ENCODE measurements at places on chromosomes 2 and 18.

DNA sequence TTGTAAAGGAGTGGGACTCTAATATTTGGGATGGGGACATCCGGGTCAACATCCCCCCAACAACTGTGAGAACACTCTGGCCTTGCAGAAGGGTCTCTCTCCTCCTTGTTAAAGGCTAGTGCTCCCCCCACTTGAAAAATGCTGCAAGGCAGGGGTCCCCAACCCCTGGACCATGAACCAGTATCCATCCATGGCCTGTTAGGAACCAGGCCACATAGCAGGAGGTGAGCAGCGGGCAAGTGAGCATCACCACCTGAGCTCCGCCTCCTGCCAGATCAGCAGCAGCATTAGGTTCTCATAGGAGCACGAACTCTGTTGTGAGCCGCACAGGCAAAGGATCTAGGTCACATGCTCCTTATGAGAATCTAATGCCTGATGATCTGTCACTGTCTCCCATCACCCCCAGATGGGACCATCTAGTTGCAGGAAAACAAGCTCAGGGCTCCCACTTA lies 243.9 kb upstream of the ID2 start:
- DNase-seq: no peak

- no peak for DNase-seq
Observed at GRCh38 chr2:68822207-68822872, 48.9 kb downstream of the BMP10 start.

GRCh38 chr2:42984081-42984480 lies 191.7 kb upstream of the HAAO start:
- DNase-seq: no peak

DNA sequence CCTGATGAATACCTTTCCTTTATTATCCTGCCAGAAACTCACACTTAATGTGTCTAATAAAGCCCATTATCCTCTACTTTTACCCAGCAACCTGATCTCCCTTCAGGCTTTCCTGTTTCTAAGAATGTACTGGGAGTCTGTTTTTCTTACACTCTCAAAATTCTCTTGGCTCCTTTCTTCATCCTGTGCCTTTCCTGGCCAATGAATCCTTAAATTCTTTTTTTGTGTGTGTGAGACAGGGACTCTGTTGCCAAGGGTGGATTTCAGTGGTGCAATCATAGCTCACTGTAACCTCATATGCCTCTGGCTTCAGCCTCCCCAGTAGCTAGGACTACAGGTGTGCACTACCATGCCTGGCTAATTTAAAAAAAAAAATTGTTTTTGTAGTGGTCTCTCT lies 72.7 kb downstream of the MAP2 start:
- DNase-seq: no peak

DNA sequence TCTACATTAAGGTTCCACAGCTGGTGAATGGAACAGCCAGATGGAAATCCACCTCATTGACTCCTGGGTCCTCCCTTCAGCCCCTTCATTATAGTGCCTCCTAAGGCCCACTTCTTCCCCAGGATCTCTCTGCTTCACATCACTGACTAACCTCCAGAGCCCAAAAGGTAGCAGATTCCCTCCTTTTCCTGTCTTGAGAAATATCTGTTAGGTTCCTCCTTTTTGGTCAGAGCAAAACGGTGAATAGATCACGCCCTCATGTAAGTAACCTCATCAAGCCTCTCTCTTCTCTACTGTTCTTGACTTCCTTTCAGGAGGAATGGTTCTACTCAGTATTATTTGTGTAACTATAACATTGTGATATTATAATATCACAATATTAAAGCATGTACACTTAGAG lies 155.0 kb upstream of the SRD5A2 start:
- DNase-seq: no peak

- DNase-seq: peak; percentile 40
Observed at GRCh38 chr2:207164006-207164831, 1.5 kb downstream of the KLF7 start.

- no peak for DNase-seq
Observed at GRCh38 chr2:101369100-101369499, 18.2 kb downstream of the CREG2 start.

DNA sequence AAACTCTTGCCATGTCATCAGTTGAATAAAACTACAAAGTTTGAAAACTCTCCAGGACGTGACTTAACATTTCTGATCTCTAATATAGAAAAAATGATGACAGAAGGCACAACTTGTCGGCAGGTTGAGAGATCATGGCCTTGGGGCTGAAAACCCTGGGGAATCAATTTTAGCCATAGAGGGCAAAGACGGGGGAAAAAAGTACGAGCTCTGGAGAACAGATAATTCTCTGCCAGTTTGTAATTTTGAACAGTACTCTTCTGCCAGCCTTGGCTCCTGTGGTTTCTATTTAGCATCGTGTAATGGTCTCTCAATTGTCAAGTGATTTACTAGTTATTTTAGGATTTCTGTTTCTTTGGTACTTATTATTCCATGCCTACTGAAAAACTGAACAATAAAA lies 25.3 kb upstream of the CPS1 start:
- DNase-seq: no peak

GRCh38 chr2:144460727-144461307 lies 59.1 kb downstream of the ZEB2 start:
- no peak for DNase-seq

- no peak for DNase-seq
Observed at GRCh38 chr2:238320648-238321281, 447 bp downstream of the TRAF3IP1 start.

DNA sequence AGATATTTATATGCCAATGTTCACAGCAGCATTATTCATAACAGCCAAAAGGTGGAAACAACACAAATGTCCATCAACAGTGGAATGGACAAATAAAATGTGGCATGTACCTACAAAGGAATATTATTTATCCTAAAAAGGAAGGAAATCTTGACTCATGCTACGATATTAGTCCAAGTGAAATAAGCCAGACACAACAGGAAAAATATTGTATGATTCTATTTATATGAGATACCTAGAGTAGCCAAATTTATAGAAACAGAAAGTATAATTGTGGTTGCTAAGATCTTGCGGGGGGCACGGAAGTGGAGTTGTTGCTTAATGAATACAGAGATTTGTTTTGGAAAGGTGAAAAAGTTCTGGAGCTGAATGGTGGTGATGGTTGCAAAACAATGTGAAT lies 33.0 kb upstream of the CCDC150 start:
- no peak for DNase-seq

DNA sequence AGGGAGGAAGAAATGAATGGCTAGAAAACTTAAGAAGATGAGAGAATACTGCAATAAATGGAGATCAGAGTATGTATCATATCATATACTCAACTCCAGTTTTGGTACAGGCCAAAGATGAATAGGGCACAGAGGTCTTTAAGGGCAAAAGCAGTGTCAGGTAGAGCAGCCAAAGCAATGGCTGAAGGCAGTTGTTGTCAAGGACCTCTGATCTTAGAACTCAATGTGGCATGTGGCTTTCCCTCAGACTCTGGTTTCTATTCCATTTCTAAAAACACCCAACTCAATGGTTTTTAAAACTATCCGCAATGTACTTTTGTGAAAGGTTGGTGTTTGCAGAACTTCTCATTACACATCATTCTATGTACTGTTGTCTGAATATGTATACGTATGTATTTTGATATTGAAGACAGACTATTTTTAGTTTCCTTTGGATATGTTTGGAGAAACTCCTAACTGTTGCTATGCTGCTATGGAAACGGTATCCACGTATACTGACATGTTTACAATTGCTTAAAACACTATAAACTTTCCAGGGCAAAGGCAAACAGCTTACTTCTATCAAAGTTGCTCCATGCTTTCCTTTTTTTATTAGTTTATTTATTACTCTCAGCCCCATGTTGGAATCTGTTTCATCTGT lies 58.1 kb upstream of the PELI1 start:
- DNase-seq: no peak

GRCh38 chr2:70705160-70705850 lies 62.7 kb downstream of the ADD2 start:
- DNase-seq: no peak

DNA sequence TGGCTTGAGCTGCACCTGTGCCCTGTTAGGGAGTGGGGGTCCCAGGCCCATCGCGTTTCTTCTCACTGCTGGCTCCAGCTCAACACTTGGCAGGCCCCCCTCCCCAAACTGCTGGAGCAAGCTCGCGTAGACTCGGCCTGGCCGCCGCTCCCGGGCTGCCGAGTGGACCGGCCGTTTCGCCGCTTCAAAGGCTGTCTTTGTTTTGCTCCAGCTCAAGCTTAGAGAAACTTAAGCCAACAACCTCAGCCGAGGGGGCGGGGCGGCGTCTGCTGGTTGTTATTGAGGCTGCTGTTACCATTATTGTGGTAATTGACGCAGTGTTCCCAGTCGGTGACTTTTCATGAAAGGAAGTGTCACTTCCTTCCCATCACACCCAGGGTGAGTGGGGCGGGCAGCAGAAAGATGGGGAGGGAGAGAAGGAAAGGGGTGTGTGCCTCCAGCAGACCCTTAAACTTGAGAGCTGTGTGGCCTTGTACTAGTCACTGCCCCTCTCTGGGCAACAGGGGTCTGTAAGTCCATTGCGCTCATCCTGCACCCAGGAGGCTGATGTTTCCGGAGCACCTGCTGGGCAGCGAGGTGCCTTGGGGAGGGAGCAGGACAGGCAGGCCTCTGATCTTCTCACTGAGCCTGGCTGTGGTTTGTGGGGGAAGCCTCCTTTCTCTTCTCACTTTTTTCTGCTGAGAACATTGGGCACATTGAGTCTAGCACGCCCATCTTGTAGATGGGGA lies 2.1 kb downstream of the ARID5A start:
- DNase-seq: no peak

DNA sequence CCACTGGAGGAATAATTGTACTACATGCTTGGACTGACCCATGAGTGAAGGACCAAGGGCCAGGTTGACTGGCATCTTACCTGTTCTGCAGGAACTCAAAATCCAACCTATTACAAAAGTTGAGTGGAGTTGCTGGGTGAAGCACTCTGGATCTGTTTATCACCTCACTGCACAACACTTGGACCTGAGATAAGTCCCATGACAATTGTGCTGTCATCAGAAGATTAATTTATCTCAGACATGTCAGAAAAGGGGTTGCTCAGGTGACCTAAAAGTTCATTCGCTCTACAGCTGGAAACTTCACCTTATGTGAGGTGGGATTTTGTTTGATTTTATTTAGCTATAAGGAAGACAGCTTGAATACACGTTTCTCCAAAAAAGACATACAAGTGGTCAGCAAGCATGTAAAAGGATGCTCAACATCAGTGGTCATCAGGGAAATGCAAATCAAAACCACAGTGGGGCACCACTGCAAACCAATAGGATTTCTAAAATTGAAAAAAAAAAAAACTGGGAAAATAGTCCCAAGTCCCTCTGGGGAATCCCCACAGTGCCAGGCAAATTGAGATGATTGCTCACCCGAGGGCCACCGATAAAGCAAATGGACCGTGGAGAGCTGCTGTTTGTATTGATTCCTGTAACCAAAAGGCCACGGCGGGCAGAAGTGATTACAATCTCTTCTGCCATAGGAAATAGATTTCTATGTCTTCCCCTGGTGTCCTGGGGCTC lies 65.8 kb upstream of the SLC35F5 start:
- no peak for DNase-seq

DNA sequence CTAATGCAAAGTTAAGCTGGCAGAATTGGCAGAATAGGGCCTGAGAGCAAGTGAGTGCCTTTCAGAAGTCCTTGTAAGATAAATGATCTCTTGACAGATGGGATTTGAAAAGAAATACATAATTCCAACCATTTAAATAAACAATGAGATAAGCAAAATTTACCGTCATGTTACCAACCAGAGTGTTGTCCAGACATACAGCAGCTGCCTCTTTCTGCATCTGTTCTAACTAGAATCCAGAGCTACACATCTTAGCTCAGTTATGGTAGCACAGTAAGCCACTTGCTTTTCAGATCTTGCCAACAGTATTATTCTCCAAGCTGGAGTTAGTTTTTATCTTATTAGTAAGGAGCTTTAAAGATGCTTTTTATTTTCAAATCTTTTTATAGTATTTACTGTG lies 179.6 kb downstream of the BARD1 start:
- DNase-seq: no peak

DNA sequence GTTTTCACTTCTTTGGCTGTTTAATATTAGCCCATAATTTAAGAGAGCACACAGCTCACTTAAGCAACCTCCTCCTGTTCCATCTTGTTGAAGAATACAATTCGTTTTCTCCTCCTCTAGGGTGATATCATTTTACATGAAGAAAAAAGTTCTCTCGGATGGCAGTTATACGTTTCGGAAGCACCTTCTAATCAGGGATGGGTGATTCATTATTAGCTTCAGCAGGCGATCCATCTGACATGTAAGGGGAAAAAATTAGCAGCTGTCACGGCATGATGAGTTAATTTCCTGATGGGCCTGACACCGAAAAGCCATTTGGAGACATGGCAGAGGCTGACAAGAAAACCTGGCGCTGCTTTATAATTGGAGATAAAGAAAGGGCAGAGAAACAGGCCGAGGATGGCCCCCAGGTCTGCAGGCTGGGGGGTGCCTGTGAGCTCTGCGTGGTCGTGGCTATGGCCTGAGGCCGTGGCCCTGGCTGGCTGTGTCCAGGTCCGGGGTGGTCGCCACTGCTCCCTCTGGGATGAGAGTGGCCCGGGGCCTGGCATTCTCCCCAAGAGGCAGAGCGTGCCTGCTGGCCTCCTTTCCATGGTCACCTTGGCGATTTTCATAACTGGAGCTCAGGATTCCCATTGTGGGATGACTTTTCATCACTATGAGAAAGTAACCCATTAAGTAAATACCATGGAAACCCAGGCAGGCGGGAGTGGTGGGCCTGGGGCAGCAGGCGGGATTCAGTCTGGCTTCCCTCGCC lies 140.1 kb downstream of the PTGR3 start:
- DNase-seq: no peak

DNA sequence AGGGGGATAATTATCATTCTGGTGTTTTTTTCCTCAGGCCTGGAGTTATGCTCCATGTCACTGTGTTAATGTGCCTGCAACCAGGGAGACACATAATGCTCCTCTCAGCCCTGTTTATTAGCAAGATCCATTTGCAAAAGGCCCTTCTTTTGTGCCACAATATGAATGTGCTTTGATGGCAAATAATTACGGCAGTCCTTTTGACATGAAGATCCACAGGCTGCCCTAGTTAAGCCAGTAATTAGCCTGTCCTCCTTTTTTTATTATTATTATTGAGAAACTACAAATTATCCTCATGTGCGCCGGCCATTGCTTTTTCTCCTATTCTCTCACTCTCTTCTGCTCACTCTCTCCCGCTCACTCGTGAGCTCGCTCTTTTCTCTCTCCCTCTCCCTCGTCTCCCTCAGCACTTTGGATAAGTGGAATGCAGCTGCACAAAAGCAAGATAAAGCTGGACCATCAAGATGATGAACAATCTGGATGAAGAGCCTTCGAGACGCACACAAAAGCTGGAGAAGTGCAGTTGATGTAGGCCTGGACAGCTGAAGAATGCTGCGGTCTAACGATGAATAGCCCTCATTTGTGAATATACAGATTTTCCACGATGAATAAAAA lies 762.3 kb downstream of the BCL11A start:
- DNase-seq: no peak

GRCh38 chr2:68937346-68938055 lies 15.2 kb downstream of the GKN2 start:
- no peak for DNase-seq

Data from BE2C (cell line).